ENCODE measurements at places on chromosomes 13 and 19. TPM values are rescaled to one million over a fixed set of nuclear protein-coding genes. Genes with fewer than 3 reads are reported as not detected.

COL5A3 gene
- 10.6 TPM for total RNA-seq

DCLK1 gene
- 0.86 TPM for total RNA-seq

DIRAS1 gene
- total RNA-seq, result 0.32 TPM

SYT3 gene
- under 0.01 TPM for total RNA-seq

HSH2D gene
- total RNA-seq, result not detected

GRCh38 chr19:50567882-50568727 lies at the start of gene LRRC4B:
LRRC4B (minus strand) TSS chr19:50568435; CDS start chr19:50548838, 19,597 bp downstream.
- no peak for DNase-seq

GRCh38 chr13:100789968-100790367 lies 115.4 kb upstream of the TMTC4 start:
- no peak for DNase-seq

GRCh38 chr19:21082011-21082975 lies at the start of gene ZNF714:
ZNF714 (plus strand) TSS chr19:21082203; CDS start chr19:21098269, 16,066 bp downstream.
- DNase-seq, result peak; percentile 88

DNA sequence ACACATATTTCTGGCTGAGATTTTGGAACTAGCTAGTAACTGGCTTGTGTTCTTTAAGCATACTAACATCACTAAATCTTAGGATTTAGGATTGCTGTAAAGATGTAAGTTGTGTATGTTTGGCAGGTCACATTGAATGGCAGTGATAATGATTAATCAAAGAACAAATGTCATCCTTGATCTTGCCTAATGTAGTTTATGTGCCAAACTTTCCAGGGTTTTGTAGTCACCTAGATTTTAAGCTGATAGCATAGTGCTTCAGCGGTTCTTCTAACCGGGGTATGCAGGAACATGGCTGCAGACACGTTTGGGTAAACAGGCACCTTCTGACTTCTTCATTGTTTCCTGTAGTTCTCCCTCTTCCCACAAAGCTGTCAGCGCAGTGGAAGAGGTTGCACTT lies 9.7 kb downstream of the CLN5 start:
- no peak for DNase-seq

GRCh38 chr19:30540761-30541160 lies 168.6 kb downstream of the ZNF536 start:
- no peak for DNase-seq

GRCh38 chr19:33194886-33195644 lies 935 bp downstream of the LRP3 start:
- peak; percentile 49 for DNase-seq

DNA sequence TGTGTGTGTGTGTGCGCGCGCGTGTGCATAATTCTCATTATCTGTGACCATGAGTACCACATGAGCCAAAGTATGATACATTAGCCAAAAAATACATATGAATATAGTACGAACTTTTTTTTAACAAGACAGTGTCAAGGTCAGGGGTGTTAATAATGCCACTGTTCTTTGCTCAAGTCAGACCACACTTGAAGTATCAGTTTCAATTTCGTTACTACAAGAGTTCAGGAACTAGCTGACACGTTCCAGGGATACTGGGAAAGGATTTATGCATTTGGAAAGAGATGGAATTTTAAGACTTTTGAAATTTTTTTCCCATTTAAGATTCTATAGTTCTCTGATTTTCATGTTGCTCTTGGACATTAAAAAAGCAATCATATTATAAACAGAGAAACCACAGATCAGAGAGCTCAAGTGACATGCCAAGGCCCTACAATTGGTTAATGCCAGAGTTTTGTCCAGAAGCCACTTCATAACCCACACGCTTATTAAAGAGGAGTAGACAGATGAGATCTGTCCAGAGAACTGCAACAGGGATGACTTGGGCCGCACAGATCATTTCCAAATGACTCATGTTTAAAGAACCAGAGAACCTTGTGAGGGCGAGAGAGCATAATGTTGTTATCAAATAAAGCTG lies 718.8 kb upstream of the SGCG start:
- DNase-seq, result peak; percentile 76

DNA sequence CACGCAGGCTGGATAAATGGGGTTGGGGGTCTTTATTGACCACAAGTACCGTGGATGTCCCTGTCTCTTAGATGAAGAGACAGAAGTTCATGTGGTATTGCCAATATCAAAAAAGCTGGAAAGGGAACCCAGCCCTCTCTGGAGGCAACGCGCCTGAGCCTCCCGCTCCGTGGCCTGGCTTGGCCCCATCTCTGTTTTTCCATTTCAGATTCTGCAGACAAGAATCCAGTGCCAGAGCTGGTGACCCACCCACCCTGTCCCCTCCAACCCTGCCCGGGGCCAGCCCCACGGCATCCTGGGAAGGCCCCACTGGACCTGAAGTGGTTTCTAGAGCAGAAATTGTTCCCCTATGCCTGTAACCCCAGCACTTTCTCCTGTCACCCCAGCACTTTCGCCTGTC lies 57.7 kb downstream of the PTPRS start:
- DNase-seq, result no peak

DNA sequence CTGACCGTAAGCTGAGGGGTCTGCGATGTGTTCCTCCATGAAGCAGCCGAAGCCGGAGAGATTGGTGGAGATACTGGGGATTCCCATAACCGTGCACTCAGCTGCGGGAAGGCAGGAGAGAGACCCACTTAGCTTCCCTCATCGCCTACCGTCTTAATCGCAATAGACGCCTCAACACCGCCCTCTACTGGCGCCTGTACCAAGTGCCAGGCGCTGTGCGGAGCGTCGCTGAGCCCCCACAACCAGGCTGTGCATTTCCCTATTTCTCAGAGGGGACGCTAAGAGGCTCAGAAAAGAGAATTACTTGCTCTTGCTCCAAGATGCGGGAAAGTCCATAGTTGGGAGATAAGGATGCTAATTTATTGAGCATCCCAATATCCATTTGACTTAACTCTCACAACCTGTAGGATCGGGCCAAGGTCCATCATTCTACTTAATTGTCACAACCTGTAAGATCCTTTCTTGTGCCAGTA lies 5.8 kb downstream of the FTL start:
- DNase-seq, result peak; percentile 84

DNA sequence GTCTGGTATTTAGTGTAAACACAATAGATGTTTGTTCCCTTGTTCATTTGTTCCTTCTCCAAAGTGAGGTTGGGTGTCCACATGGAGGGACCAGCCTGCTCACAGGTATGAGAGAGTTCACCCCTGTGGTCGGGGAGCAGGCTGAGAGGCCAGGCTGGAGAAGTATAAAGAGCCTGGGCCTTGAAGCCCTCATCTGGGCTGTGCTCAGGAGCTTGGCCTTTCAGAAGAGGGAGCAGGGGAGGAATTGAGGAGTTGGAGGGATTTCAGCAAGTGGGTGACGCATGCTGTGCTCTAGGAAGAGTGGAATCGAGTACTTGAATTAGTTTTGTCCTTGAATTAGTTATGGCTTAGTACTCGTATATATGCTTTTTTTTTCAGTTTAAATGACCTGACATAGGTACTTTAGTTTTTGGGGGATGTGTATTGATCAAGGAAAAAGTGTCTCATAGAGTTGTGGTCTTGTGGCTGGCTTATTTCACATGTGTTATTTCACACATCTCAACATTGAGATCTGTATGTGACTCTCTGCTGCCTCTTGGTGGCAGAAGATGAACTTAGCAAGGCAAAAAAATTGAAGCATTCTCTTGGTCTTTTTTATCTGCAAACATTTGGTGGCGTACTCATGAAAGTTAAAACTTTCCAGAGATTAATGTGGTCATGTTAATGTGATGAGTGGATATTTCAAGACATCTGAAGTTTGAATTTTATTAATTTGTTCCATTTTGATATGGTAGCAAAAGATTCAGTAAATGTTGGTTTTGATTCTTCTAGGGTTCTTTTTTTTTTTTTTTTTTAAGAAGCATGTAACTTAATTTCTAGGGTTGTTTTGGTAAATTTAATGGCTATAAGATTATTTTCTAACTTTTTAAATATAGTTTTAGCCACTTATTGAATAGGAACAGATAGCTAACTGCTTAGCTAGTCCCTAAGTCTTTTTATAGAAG lies 54.3 kb downstream of the SLAIN1 start:
- DNase-seq, result peak; percentile 54

GRCh38 chr13:42656161-42656560 lies 82.2 kb downstream of the TNFSF11 start:
- no peak for DNase-seq

DNA sequence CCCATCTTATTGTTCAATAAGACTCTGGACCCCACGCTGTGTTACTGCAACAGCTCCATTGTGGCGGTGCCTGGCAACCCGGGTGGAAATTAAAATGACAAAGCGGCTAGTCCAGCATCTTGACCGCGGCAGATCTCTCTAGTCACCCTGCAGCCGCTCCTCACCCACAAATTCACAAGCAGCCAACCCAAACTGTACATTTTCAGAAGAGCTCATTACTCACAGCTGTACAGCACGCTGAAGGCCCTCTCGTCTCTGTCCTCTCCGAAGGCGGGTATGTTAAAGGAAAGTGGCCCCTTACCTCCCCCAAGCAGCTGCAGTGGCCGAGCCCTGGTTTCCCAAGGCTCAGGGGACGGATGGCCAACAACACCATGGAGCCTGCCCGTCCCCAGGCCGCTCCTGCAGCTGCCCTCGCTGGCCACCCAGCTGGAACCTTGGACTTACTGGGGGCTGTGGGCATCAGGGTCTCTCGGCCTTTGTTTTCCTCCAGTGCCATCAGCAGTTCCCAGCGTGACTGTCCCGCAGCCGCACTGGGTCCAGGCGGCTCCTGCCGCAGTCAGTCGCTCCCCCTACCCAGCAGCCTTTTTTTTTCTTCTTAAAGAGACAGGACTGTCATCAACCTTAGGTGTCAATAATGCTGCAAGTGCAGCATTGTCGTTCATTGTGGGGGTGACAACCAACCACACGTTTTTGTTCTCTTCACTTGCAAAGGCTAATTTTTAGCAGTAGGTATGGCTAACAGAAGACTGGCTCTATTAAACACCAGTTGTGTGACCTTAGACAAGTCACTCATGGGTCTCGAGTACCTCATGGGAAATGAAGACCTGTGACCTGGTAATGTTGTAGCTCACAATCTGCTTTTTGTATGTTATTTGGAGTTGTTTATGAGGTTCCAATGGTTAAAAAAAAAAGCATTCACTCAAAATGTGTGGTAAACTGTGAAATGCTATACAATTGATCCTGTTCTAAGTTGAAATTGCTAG lies at the start of gene SACS:
SACS (minus strand) TSS at position 532 of the 983 bp plus-strand sequence. CDS start 22,463 bp downstream, outside the sequence.
- DNase-seq, result peak; percentile 31

GRCh38 chr19:10983026-10983425 lies 22.2 kb downstream of the SMARCA4 start:
- DNase-seq, result no peak

DNA sequence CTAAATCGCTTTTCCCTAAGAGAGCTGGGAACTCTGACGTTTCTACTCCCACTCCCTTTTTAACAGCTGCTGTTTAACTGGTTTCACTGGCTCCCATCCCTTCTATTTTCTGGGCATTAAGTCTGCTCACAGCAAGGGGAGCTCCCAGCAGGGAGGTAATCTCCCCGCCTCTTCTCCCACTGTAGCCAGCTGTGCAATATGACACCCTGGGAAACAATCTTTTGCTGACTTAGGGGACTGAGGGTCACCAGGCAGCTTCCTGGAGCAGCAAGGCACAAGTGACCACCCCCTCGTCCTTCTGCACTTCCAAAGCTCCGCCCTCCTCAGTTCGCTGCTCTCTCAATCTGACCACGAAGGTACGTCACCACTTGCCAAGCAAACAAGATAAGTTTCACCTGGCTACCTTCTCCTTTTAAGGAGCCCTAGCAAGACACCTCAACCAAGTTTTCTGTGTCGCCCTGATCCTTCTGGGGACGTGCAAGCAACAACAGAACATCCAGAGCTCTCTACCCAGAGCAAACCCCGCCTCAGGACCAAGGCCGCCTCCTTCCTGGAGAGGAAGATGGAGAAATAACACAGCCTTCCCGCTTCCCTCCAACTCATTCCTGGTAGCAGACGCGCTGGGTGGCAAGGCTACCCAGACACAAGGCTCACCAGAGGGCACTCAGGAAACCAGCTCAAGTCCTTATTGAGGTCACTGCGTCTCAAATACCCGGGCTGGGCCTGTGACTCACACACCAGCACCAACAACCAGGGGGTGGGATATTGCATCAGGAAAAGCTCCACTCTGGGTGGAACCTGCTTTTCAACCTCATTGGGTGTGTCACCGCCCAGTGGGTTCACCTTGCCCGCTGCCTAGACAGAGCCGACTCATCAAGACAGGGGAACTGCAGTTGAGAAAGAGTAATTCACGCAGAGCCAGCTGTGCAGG lies 92.4 kb downstream of the STK24 start:
- DNase-seq, result peak; percentile 98

DNA sequence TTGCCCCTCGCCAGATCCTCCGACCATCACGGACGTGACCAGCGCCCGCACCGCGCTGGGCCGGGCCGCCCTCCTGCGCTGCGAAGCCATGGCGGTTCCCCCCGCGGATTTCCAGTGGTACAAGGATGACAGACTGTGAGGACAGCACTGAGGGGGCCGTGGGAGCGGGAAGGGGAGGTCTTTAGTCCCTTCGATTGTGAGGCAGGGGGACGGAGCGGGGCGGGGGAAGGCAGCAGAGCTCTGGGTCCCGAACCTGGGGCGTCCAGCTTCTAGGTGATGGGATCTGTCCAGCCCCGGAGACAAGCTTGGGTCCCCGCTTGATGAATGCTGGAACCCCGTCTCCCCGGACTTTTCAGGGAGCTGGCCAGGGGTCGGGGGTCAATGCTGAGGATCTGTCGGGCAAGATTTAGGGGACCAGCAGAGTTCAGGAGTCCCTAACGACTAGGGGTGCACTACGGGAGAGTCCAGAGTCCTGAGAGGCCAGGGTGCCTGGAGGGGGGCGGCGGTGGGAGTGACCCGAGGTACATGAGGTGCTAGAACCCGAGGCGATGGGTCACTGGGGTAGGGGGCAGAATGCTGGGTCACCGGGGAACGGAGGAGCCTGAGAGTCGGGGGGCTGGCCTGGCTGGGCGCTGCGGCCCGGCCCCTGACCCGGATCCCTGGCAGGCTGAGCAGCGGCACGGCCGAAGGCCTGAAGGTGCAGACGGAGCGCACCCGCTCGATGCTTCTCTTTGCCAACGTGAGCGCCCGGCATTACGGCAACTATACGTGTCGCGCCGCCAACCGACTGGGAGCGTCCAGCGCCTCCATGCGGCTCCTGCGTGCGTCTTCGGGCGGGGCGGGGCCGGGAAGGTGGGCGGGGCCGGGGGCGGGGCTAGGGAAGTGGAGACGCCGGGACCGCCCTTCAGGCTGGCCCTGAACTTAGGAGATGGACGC lies 14.6 kb downstream of the VSIG10L start:
- DNase-seq, result peak; percentile 38

DNA sequence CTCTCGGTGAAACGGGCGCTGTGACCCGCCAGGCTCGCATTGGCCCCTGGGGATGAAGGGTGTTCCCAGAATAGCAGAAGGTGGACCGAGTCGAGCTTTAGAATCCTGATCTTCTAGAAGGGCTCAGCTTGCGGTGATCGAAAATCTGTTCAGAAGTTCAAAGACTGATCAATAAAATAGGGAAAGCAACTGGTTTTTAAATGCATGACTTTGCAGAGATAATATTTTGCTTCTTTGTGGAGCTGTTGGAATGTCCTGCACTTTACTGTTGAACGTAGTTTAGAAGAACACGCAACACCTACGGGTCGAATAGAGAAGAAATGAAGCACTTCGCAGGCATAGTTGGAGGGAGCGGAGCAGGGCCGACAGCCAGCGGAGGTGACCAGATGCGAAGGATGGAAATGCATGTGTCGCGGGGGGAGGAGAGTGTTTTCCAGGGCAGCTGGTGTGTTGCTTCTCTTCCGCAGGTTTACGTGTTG lies 766 bp downstream of the CEBPG start:
- DNase-seq, result peak; percentile 46

GRCh38 chr13:88395804-88396203 lies 724.6 kb downstream of the SLITRK5 start:
- no peak for DNase-seq
